NCI-H1048 (cell line): ENCODE measurements at places on chromosomes 6 and 20.

- no peak for DNase-seq
Measured at GRCh38 chr6:94955156-94955555, 622.2 kb upstream of the MANEA start.

- DNase-seq, result no peak
Measured at GRCh38 chr6:53699462-53699861, 33.9 kb upstream of the KLHL31 start.

DNA sequence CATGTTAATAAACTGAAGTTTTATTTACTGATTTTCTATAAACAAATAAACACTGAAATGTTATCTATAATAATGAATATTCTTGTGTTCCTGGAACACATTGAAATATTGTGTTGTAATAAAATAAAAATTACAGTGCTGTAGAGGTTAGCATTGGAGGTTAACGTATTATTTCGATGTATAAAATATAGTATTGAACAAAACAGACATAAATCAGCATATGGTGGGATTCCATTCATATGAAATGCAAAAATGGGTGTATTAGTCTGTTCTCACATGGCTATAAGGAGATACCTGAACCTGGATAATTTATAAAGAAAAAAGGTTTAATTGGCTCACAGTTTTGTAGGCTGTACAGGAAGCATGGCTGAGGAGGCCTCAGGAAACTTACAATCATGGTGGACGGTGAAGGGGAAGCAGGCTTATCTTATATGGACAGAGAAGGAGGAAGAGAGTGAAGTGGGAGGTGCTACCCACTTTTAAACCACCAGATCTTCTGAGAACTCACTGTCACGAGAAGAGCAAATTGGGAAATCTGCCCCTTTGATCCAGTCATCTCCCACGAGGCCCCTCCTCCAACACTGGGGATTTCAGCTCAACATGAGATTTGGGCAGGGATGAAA lies 24.6 kb upstream of the BMP6 start:
- no peak for DNase-seq

DNA sequence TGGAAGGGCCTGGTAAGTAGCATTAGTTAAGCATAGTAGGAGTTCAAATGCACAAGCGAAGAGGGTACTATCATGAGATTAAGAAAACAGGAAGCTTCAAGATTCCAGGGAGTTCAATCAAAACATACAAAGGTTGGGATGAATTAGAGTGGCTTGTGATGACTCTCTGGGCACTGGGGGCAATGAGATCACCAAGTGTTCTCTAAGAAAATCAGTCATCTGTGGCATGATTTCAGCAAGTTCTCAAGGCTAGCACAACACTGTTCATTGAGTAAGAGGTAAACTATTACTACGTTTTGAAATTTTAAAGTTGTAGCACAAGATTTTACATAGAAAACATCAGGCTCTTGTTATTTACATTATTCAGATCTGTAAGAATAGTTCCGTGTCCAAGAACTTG lies 139.7 kb upstream of the FLRT3 start:
- DNase-seq, result no peak

DNA sequence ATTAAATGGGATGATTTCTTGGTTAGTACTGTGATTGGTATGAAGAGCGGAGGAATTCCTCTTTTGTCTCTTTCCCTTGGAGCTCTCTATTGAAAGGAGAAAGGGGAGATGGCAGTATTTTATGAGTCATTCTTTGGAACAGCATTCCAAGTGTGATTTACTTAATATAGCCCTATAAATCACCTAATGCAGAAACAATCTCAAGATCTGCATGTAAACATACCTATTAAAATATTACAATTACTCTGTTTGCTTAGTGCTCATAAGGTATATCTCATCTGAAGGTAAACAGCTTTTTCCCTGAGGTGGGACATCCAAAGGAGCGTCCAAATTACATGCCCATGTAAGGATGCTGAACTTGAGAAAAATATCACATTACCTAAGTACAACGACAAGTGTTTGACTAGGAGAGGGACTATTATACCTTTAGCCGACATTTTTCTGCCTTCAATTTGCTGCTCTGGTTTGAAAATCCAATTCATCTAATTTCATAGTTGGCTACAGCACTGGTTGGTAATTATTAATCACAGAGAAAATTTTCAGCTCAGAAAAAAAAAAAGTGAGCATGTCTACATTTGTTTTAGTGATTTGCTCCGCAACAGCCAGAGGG lies 229.0 kb downstream of the FOXC1 start:
- DNase-seq, result no peak

DNA sequence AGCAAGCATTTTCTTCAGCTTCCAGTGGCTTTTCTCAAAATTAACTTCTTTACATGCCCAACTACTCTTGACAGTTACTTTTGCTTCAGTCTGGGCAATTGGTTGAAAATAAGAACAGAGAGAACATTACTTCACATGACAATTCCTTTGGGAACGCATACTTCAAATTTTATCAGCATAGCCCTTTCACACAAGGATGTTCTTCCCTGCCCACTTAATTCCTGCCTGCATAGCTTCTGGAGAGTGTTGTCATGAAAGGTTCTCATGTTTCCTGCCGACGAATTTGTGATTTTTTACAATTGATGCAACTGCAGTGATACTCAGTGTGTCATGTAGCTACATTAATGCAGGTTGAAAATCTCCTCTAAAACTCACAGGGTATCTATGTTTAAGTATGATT lies 22.0 kb upstream of the SNRNP48 start:
- DNase-seq, result no peak

DNA sequence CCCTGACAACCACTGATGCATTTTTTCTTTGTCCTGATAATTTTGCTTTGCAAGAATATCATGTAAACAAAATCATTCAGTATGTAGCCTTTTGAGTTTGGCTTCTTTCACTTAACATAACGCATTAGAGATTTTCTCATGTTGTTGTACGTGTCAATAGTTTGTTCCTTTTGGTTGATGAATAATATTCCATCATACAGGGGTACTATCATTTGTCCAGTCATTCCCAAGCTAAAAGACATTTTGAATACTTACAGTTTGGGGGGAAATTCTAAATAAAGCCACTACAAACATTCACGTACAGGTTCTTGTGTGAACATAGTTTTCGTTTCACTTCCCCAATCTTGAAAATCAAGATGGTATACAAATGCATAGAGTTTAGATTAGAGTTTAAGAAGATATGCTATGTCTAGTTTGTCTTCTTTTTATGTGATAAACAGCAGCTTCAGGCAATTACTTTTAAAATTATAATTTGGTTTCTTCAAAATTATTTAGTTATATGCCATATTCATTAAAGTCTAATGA lies 5.2 kb downstream of the HAO1 start:
- DNase-seq, result no peak
